ENCODE measurements at places on chromosomes 3 and 15.

- DNase-seq, result no peak
These were observed 33.3 kb downstream of the CCNB2 start for GRCh38 chr15:59138243-59138642.

- DNase-seq, result no peak
These were observed 32.4 kb upstream of the PRTG start for GRCh38 chr15:55775316-55775715.

GRCh38 chr15:100034191-100034590, 301.0 kb upstream of the LYSMD4 start:
- no peak for DNase-seq

- no peak for DNase-seq
These were observed 27.8 kb downstream of the PDE8A start for GRCh38 chr15:85009435-85009834.

DNA sequence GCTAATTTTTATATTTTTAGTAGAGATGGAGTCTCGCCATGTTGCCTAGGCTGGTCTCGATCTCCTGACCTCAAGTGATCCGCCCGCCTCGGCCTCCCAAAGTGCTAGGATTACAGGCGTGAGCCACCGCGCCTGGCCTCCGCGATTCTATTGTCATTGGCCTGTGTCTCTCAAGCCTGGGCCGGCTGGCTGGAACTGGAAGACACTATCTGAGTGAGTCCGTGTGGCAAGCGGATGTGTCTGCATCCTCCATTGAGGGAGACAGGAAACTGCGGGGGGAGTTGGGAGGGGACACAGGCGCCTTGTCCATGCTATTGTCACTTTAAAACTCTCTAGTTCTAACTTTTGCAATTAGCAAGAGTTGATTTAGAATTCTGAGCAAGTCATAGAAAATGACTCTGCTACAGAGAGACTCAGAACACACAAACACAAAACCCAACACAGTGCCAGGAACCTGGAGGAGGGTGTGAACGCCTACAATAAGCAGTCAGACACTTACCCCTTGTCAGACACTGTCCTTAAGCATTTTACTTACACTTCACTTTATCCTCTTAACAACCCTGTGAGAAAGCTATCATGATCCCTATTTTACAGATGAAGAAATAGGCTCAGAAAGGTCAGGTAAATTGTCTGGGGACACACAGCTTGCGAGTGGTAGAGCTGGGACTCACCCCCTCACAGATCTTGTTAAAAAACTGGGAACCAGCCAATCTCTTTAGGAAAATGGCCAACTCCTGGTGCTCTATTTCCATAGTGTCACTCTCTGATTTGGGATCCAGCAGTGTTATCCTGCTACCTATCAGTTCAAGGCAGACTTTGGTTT, 38.7 kb downstream of the ANP32A start:
- no peak for DNase-seq

- peak; percentile 48 for DNase-seq
These were observed 21.3 kb upstream of the GATM start for GRCh38 chr15:45399381-45400212.

DNA sequence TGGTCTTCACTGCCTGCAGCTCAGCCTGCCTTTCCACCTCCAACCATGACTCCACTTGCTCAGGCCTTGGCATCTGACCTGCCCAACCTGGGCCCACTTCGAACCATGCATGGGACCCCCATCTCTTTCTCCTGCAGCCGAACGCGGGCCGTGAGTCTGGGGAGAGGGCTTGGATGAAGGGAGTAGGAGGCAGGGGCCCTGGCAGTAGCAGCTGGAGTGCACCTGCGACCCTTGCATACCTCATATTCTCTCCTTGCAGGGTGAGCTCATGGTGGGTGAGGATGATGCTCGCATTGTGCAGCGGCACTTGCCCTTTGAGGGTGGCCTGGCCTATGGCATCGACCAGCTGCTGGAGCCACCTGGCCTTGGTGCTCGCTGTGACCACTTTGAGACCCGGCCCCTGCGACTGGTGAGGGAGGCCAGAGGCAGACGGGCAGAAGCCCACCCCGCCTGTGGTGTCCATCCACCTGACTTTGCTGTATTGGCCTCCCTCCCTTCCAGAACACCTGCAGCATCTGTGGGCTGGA, 13.5 kb downstream of the NT5DC2 start:
- DNase-seq, result no peak

- DNase-seq, result no peak
These were observed 437.7 kb downstream of the DIPK2A start for GRCh38 chr3:144409319-144409718.

GRCh38 chr3:179046497-179047353, 24.9 kb downstream of the ZMAT3 start:
- no peak for DNase-seq

- peak; percentile 30 for DNase-seq
These were observed 14.5 kb downstream of the CSRNP1 start for GRCh38 chr3:39138804-39139415.

DNA sequence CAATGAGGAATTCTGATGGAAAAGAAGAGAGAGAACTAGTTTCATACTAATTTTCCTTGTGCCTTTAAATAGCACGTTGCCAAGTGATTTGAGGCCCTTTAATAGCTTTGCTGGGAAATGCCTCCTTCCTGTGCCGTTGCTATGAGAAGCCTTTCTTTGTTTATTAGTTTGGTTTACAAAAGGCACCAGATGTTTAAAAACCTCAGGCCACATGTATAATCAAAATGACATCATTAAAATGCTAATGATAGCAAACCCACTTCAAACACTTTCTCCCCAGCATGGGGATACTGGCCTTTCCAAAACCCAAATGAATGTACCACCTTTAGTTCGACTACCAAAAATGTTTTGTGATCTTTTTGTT, 50.0 kb upstream of the TBC1D23 start:
- no peak for DNase-seq

- no peak for DNase-seq
These were observed 34.5 kb downstream of the ACAA1 start for GRCh38 chr3:38102444-38102814.

DNA sequence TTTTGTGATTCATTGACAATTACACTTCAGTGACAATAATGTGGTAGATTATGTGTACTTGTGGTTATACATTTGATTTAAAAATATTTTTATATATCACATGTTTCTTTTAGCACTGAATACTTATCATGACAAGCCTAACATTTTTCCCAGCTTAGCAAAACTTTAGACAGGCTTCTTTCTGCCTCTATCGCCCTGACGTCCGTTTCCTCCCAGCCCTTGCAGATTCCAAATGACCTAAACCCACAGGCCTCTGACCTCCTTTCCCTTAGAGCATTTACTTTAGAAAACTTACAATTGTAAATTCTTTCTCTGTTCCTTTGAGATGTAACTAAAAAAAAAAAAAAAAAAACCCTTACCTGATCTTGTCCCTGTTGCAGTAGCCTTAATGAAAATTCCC, 326.1 kb downstream of the UNC13C start:
- DNase-seq, result no peak

DNA sequence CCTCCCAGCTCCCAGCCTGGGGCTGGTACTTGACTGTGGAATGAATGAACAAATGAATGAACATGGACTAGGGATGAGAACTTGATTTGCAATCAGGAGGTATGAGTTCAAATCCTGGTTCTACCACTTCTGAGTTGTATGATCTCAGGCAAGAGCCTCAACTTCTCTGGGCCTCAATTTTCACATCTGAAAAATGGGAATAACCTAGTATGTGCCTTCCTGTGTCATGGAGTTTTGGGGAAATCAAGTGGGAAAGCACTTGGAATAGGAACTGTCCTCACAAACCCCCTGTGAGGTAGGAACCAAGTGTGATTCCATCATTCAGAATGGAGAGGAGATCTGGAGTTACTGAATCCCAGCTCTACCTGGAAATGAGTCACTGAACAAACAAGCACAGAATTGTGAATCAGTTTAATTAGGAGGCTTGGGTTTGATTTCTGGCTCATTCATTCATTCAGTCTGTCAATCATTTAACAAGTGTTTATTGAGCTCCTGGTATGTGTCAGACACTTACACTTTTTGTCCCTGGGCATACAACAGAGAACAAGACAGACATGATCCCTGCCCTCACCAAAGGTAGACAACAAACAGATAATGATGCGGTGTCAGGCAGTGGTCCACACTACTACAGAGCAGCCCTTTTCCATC, 29.7 kb downstream of the DNASE1L3 start:
- DNase-seq, result no peak

DNA sequence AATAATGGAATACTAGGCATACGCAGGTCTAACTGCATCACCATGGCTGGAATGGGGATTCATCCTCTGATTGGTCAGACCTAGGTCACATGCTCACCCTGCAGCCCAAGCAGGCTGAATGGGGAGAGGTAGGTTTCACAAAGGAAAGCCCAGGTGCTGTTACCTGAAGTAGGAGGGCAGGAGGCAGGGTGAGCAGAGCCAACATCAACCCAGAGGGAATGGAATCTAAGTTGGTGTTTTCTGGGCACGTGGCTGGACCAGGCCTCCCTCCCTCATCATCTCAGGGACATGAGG, 6.7 kb upstream of the H1-8 start:
- no peak for DNase-seq

- DNase-seq, result no peak
These were observed 37.5 kb downstream of the FEM1B start for GRCh38 chr15:68315035-68315434.

- DNase-seq, result no peak
These were observed 53.8 kb downstream of the SST start for GRCh38 chr3:187616307-187616972.

DNA sequence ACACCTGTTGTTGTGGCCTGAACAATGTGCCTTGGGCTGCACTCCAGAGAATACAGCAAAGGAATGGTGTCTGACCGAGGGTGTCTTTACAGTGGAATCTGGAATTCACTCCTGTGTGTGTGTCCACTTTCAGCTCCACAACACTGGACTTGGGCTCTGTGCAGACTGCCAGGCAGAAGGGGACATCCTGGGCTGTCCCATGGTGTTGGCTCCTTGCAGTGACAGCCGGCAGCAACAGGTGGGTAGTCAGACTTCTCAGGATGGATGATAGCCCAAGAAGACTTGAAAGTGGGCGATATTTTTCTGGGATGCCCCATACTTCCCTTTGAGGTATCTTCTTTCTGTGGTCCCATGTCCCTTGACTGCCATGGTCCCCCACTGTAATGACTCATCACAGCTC, 45.0 kb downstream of the DPH3 start:
- DNase-seq, result no peak

GRCh38 chr15:92538115-92538514, 117.5 kb downstream of the FAM174B start:
- DNase-seq, result no peak

DNA sequence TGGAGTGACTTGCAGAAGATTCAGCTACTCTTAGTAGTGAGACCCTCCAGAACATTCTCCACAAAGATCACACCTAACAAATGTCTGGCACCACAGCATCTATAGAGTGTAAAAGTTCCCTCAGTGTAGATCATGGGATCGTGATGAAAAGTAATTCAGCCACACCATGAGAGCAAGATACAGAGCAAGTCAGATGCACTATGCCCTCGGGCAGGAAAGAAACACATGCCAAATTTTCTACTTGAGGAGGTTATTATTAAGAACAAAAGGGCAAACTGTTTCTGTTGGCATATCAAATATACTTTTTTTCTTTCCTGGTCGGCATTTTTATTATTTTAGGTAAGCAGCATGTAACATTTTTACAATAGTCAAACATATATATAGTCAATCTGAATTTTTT, 44.8 kb upstream of the SNTN start:
- no peak for DNase-seq

DNA sequence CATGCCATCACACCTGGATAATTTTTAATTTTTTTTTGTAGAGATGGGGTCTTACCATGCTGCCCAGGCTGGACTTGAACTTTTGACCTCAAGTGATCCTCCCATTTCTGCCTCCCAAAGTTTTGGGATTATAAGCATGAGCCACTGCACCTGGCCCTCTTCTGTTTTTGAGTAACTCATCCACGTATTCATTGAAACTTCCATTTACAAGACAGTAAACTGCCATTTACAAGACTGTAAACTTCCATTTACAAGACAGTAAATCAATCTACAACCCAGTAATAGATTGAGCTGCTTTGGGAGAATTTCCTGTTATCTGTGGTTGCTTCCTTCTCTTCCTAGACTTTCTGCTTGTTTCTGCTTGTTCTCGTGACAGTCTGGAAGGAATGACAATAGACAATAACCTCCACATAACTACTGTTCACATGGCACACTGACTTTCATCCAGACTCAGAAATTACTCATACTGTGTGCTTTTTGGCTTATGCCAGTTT, 114.7 kb upstream of the CCNL1 start:
- no peak for DNase-seq

GRCh38 chr15:45497261-45497660, 25.3 kb downstream of the SLC30A4 start:
- no peak for DNase-seq

- DNase-seq, result no peak
These were observed 111.0 kb upstream of the STRIT1 start for GRCh38 chr3:155404486-155404885.

- no peak for DNase-seq
These were observed 163.5 kb upstream of the LINGO1 start for GRCh38 chr15:77796046-77796729.

GRCh38 chr3:141955175-141955574, 78.7 kb downstream of the ATP1B3 start:
- DNase-seq, result no peak

DNA sequence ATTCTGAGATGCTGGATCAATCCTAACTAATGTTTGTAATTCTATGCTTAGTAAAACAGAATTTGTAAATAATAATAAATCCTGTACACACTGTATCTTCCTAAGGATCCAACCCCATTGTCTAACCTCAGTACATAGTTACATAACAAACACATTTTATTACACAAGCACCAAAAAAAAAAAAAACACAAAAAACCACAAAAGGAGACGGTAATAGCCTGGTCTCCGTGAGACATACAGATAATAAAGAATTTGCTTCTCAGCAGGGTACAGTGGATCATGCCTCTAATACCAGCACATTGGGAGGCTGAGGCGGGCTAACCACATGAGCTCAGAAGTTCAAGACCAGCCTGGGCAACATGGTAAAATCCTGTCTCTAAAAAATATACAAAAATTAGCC, 558.7 kb downstream of the MAGI1 start:
- DNase-seq, result no peak

GRCh38 chr3:44992555-44993470, 16.8 kb downstream of the EXOSC7 start:
- no peak for DNase-seq

DNA sequence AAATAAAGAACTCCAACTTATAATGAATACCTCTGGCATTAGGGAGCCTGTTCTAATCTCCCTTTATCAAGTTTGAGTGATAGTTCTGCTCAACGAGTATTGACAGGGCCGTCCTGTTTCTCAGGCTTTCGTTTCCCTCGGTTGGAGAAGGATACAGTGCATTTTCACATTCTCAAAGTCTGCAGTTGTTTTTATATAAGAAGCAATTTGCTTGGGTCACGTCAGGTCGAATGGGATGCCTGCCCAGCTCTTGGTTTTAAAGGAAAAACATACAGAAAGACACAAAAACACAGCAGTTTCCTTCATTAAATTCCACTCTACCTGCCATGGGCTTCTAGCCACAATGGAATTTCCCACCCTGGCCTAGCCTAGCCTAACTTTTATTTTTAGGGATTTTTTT, 366.3 kb downstream of the TIGIT start:
- DNase-seq, result no peak

DNA sequence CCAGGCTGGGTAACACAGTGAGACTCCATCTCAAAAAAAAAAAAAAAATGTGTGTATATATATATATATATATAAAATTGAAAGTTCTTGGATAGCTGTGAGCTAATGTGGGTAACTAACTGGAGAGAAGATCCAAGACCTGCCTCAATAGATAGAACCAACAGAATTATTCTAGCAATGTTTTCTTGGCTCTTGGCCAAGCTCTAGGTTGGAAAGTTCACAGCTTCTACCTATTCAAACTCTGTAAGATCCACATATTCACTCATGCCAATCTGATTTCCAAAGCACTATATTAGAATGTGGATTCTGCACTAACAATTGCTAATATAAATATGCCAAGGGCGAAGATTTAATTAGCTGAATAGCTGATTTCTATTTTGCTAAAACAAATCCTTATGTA, 29.8 kb upstream of the CMTM6 start:
- DNase-seq, result no peak

Measured in frontal cortex (tissue), 4 donors.